Stimulated activated CD4-positive, alpha-beta T cell treated with anti-CD3 and anti-CD28 coated beads, TNF-alpha, amount 100 ng/mL, for 24 hours (primary cell): ENCODE measurements at places on chromosomes 4 and X.

GRCh38 chr4:83153417-83153816 is 38.9 kb upstream of the PLAC8 start:
- no peak for DNase-seq

DNA sequence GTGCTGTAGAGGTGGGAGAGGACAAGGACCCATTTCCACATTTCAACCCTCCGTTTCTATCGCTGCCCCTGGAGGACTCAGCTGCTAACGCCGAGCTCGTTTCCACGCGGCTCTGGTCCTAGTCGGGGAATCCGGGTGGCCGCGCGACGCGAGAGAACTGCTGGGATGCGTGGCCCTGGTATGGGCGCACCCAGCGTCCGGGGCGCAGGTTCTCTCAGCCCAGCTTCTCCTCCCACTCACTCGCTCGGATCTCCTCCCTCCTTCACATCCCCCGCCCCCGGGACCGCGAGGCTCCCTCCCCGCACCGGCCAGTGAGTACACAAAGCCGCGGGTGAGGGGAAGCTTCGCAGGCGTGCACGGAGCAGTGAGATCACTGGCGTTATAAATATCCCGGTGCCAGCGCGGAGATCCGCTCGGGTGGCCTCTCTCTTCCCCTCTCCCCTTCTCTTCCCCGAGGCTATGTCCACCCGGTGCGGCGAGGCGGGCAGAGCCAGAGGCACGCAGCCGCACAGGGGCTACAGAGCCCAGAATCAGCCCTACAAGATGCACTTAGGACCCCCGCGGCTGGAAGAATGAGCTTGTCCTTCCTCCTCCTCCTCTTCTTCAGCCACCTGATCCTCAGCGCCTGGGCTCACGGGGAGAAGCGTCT is at the start of gene FGF5:
Gene FGF5 (plus strand): TSS at position 412 of the 649 bp plus-strand sequence. CDS start 161 bp downstream, at position 573.
- no peak for DNase-seq

GRCh38 chr4:117898496-117898895 is 135.8 kb upstream of the NDST3 start:
- no peak for DNase-seq

- DNase-seq, result no peak
Observed at GRCh38 chr4:141680060-141680459, 43.7 kb downstream of the IL15 start.

DNA sequence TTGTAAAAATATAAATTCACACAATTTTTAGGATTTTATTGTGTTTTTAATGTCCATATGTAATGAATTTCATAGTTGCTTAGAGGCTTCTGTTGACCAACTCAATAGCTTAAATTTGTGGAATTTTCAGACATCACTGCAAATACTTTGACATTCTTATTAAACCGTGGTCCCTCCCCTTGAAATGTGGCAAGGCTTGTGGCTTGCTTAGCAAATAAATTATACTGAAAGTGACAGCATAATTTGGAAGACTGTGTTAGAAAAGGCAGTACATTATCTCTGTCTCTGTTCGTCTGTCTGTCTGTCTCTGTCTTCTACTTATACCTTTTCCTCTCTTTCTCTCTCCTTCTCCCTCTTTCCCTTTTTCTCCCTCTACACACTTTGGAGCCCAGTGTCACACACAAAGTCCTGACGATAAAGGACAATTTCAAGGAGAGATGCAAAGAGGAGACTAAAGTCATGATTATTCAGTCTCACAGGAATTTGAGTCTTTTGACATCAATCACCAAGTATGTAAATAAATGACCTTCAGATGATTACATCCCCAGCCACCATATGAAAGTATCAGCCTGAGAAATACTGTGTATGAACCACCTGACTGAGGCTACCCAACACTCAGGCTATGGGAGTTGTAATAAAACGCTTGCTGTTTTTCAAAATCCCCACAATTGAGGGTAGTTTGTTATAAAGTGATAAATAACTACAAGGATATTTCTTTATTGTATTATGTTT is 21.0 kb upstream of the UGT2B7 start:
- no peak for DNase-seq

- DNase-seq, result no peak
Observed at GRCh38 chrX:19513383-19513782, 1.9 kb downstream of the MAP3K15 start.

- no peak for DNase-seq
Observed at GRCh38 chr4:85995361-85995760, 364.5 kb downstream of the MAPK10 start.

DNA sequence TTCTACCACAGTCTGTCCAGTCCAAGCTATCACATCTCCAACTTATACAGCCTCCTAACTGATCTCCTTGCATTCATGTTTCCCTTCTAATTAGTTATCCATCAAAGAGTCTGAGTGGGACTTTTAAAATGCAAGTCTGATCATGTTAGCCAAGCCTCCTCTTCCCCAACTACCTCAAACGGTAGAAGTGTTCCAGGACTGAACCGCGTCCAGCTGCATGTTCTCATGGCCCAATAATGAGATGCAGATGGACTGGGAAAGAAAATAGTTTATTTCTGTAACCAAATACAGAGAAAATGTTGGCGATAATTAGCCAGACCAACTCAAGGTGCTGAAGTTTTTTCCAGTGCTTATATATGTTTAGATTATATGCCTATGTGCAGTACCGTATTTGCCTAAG is 46.6 kb upstream of the PPP1R2C start:
- DNase-seq, result no peak

DNA sequence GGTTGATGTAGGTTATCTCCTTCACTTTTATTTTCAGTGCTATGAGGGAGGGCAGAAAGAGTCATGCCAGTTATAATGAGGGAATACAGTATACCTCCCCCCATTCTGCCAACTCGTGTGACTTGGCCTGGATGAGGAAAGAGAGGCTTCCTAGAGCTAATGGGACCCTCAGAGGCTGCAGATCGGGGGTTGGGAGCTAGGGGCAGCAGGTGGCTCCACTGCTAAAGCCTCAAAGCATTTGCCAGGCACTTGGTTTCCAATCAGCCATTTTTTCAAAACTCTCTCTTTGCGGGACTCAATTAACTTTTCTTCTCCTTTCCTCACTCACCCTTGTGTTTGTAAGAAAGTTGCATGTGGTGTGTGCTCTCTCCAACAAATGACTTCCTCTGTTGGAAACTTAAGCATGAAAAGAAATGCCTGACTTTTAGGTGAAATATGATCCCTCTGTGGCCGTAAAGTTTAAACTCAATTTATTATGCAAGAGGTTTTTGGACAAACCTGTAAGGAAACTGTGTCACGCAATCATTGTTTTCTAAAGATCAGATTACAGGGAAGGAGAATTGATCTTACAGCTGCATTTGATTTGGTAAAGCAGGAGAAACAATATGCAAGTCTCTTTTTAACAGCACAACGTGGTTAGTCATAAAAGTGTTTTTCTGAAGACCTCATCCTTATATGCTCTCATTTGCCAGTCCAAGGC is 7.0 kb downstream of the SFRP2 start:
- no peak for DNase-seq

DNA sequence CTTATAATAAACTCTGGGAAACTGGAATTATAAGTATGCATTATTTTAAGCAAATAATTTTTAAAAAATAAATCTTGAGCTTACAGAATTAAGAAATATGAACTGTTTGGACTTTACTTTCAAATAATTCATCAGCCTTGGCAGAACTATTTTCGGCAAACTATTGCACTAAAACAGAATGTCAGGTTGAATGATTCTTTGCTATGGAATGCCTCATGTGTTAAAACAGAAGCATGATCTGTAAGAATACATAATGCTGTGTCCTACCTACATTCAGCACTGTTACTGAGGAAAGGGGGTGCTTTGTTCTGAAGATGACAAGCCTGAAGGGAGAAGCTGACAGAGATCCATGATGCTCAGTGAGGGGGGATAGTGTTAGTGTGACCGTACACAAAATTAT is 55.6 kb upstream of the EXOC1L start:
- no peak for DNase-seq

DNA sequence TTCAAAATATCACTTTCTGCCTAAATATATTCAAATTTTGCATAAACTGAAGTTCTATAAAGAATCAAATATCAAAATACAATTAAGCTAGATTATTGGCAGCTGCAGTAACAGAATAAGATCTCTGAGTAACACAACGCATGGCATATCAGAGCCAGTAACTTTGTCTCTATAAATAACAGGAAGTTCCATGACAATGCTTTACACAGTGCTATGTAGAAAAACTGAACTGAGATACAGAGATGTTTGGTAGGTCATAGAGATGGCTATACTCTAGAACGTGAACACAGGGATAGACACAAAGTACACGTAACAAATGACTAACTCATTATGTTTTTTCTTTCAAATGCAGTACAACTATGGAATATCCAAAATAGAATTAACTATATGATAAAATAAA is 18.2 kb downstream of the UBE2D3 start:
- DNase-seq, result no peak

- DNase-seq, result no peak
Observed at GRCh38 chr4:100340512-100341485, 150.5 kb upstream of the DDIT4L start.

DNA sequence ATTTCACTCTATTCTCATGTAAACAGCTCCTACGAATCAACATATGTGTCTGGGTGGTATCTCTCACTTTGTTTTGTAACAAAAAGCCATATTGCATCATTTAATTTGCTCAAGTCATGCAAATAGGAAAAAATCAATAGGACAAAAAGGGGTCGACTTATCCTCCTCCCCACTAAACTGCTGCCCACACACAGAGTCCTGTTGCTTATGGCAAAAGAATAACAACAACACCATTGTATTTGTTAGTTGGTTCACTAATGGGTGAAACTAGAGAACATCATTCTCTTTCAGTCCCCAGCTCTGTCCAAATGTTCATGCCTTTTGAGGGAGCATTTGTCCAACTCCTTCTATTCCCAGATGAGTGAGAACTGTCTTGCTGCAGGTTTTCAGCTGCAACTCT is 2.1 kb downstream of the HHIP start:
- DNase-seq, result no peak

GRCh38 chr4:14693728-14694127 is 308.6 kb upstream of the CPEB2 start:
- DNase-seq, result no peak

GRCh38 chr4:186021461-186022167 is 47.3 kb upstream of the TLR3 start:
- no peak for DNase-seq

- no peak for DNase-seq
Observed at GRCh38 chrX:109537324-109537665, 651 bp downstream of the NXT2 start.
